Caudate nucleus (tissue), 63 donors: ENCODE measurements at places on chromosomes 2 and 18.

GRCh38 chr2:62423235-62423634, 82.8 kb downstream of the TMEM17 start:
- DNase-seq: no peak

DNA sequence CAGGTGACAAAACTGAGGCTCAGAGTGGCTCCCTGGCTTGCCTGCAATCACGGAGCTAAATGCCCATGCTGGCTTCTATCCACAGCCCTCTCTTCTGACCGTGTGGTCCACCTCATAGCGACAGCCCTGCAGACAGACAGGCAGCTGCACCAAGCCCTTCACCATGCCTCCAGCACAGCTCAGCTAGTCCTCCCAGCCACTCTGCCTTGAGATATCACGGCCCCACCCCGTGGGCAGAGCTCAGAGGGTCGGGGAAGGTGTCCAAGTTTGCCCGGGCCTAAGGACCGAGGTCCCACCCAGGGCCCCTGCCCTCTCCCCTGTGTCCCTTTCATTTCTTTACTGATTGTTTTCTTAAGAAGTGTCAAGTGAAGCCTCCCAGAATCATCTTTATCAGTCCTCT, 128.2 kb upstream of the GLI2 start:
- DNase-seq: no peak

DNA sequence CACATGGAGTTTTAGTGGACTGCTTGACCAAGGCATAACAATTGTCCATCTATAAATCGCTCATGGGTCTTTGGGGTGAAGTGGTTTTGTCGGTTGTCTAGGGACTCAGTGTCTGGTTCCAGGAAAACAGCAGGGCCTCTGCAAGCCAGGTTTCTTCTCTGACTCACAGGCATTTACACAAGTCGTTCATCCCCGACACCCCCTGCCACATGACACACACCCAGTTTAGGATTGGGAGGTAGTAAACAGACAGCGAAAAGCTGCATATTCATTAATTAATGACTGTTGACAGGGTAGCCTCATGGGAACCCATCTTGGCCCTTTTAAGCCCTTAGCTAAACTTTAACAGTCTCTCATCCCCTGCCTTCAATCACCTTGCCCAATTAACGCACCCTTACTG, 194.8 kb upstream of the ACVR2A start:
- DNase-seq: no peak

- DNase-seq: peak; percentile 15
Observed at GRCh38 chr18:51621113-51621863, 423.8 kb upstream of the MEX3C start.

DNA sequence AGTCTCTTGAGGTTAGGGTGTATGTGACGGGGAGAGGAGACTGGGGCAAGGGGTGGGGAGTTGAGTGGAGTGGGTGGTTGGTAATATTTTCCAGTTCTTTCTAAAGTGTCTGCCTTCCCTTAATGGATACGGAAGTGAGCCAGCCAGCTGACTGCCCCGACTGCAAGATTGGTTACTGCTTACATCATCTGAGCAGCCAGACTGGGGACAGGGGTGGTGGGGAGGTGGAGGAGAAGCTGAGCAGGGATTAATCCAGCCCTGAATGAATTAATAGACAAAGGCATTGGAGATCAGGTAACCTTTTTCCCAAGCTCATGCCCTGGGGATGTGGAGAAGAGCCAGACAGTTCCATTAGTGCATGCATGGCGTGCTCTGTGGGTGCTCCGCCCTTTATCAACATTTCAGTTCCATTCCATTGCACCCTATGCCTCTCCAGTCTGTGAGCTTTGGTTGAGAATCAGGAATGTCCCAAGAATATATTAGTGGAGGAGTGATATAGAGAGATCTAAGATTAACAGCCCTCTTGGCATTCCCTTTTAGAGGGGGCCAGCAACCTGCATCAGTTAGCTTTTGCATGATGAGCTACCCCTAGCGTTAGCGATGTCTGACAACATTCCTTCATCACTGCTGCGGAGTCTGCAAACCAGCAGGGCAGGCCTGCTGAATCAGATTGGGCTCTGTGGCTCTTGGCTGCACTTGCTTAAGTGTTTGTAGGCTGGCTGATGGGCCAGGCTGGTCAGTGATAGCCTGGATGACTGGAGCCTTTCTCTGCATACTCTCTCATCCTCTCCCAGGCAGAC, 67.4 kb downstream of the TNP1 start:
- no peak for DNase-seq

DNA sequence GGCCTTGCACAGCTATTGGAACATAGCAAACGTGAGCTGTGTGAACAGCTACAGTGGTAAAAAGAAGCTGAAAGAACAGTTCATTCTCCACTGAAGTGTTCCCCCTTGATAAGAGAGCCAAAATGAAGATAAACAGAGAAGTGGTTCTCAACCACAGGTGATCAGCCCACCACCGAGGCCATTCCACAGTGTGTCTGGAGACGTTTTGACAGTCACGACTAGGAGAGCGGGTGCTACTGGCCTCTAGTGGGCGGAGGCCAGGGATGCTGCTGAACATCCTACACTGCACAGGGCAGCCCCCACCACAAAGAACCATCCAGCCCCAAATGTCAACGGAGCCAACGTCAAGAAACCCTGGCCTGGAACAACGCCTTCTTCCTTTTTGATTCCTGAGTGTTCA, 38.4 kb downstream of the ADCY3 start:
- DNase-seq: no peak

DNA sequence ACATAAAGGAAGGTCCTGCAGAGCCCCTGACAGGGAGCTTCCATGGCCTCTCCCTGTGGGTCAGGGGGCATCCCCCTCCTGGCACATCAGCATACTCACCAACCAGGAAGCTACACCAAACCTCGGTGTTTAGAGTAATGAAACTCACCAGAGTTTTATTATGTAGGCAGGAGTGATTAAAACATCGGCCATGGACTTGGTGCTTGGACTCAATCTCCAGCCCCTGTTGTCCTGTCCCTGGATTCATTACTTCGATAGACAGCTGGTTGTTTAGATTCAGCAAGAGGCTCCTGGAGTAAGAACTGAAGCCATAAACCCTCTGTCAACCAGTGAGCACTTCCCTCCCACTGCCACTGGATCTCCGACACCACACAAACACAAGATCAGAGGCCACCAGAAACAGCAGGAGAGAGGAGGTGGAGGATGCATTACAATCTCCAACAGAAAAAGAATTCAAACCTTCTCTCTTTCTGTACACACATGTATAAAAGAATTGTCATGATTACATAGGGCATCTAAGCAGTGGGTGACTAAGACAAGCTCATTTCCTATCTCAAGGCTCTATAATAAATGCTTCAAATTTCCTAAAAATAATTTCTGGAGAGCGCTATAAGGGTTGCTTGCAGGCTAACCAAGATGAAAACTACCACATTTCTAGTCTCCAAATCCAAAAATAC, 27.2 kb downstream of the TBC1D8 start:
- DNase-seq: no peak

GRCh38 chr2:112339986-112340385, 64.6 kb downstream of the ZC3H6 start:
- no peak for DNase-seq

- no peak for DNase-seq
Observed at GRCh38 chr2:67997903-67998302, 64.9 kb downstream of the C1D start.

DNA sequence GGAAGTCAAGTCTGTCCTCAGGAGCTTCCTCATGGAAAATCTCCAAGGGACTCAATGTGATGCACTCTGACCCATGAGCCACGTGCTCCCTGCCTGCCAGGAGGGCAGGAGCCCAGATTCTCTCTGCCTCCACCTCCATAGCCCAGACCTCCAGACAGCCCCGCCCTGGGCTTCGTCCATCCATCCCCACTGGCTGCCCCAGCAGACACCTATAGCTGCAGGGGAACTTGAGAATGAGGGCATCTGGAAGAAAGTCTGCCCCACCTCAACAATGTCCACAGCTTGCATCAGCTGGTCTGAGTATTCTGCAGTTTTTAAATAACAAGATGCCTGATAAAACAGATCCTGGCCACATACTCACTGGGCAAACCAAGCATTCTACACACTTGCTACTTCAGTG, 418.8 kb upstream of the SMIM21 start:
- DNase-seq: no peak

- DNase-seq: no peak
Observed at GRCh38 chr18:33350256-33350655, 90.3 kb downstream of the CCDC178 start.

- no peak for DNase-seq
Observed at GRCh38 chr2:184040230-184040629, 558.1 kb upstream of the ZNF804A start.

DNA sequence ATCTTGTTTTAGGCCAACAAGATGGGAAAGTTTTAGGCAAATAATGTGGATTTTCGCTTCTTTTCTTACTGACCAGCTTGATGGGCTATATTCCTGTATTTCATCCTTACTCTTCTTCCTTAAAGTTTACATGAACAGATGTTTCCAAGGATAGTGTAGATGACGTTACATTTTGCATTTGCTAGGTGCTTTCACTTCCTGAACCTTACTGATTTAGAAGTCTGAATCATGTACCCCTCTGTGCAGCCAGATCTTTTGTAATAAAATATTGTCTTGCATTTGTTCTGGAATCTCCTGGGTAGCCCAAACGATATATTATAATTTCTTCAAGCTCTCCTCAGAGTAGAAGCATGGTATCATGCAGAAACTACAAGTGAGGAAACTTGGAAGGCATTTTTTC, 93.4 kb downstream of the CALCRL start:
- DNase-seq: no peak

- no peak for DNase-seq
Observed at GRCh38 chr18:35581898-35582641, 530 bp downstream of the GALNT1 start.

DNA sequence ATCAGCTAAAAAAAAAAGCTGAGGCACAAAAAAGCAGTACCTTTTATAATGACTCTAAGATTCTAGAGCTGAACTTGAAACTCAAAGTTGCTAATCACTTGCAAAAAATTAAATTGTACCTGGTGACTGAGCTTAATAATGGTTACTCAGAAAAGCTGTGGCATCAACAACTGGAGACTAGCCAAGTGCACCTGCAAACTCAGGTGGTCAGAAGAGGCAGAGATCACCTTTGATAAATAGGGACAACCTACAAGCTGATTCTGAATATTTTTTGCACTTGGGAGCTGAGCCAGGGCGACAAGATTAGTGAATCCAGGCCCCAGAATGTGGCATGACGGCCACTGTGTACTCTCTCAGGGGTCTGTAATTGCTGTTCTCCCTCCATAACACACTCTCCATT, 3.0 kb downstream of the ABHD3 start:
- no peak for DNase-seq
